ENCODE measurements at places on chromosomes 2 and 18. TPM values are rescaled to one million over a fixed set of nuclear protein-coding genes. Genes with fewer than 3 reads are reported as not detected.

CRYGC gene
- total RNA-seq = not detected

PRKAG3 gene
- total RNA-seq = not detected

SOWAHC gene
- 30.2 TPM for total RNA-seq

CNGA3 gene
- total RNA-seq = 2.5 TPM

GTF3C2 gene
- total RNA-seq = 40.8 TPM

TXNDC2 gene
- under 0.01 TPM for total RNA-seq

GPR35 gene
- 0.98 TPM for total RNA-seq

MARCHF4 gene
- 19.2 TPM for total RNA-seq

RFTN2 gene
- total RNA-seq = 18.7 TPM

GREB1 gene
- total RNA-seq = 3.0 TPM

DSEL gene
- total RNA-seq = 59.0 TPM

SCN2A gene
- total RNA-seq = 160 TPM

G6PC2 gene
- not detected for total RNA-seq

RAB6C gene
- 0.98 TPM for total RNA-seq

ABCG5 gene
- total RNA-seq = not detected

MARCO gene
- total RNA-seq = 0.25 TPM

UGT1A10 gene
- not detected for total RNA-seq

C2orf81 gene
- total RNA-seq = 1.2 TPM

ARHGEF4 gene
- total RNA-seq = 45.7 TPM

DSG3 gene
- under 0.01 TPM for total RNA-seq

TNS1 gene
- 7.1 TPM for total RNA-seq

NEU2 gene
- total RNA-seq = not detected

ITGA6 gene
- total RNA-seq = 24.8 TPM

CCBE1 gene
- total RNA-seq = 39.1 TPM

STPG4 gene
- 0.49 TPM for total RNA-seq

TMEM247 gene
- not detected for total RNA-seq

CFAP65 gene
- total RNA-seq = 0.74 TPM

LDAH gene
- 17.5 TPM for total RNA-seq

LHCGR gene
- 0.74 TPM for total RNA-seq

VRK2 gene
- 4.2 TPM for total RNA-seq

MDH1B gene
- total RNA-seq = 3.4 TPM

BMP10 gene
- not detected for total RNA-seq

AQP12A gene
- not detected for total RNA-seq

GALR1 gene
- under 0.01 TPM for total RNA-seq

IGFBP5 gene
- 34.9 TPM for total RNA-seq

CGREF1 gene
- total RNA-seq = 13.3 TPM

GKN2 gene
- 0.25 TPM for total RNA-seq

CYBRD1 gene
- total RNA-seq = 8.9 TPM

KLF7 gene
- total RNA-seq = 77.0 TPM

CFC1 gene
- 0.49 TPM for total RNA-seq

CELF4 gene
- 50.9 TPM for total RNA-seq

NLRC4 gene
- total RNA-seq = 0.49 TPM

NGEF gene
- total RNA-seq = 33.4 TPM

SMAD2 gene
- 42.5 TPM for total RNA-seq

LIMS3 gene
- 1.2 TPM for total RNA-seq
